ENCODE measurements at places on chromosomes 1 and 21.

DNA sequence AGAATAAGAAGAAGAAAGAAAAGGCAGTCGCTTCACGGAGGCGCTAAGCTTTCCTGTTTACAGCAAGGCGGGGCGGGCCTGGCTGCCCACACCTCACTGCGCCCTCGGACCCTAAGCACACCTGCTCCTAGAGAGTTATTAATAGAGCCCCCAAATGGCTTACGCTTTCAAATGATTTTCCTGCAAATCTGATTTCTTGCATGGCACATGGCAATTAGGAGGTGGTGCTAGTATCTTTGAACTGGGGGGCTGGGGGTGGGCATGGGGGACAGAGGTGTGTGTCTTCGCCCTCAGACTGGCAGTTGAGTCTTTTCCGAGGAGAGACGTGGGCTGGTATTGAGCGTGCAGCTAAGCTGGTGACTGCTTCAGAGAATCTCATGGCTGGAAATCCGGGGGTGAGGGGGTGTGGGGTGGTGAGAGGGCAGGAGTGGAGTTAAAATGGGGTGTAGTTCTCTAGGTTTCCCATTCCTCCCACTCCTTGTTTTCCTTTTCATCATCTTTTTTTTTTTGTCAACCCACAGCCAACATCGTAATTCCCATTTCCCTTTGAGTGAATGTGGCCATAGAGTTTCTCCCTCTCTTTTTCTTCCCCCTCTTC lies 1.3 kb downstream of the S1PR1 start:
- no peak for DNase-seq

GRCh38 chr1:12634696-12635202 lies 9.1 kb upstream of the AADACL4 start:
- DNase-seq: no peak

DNA sequence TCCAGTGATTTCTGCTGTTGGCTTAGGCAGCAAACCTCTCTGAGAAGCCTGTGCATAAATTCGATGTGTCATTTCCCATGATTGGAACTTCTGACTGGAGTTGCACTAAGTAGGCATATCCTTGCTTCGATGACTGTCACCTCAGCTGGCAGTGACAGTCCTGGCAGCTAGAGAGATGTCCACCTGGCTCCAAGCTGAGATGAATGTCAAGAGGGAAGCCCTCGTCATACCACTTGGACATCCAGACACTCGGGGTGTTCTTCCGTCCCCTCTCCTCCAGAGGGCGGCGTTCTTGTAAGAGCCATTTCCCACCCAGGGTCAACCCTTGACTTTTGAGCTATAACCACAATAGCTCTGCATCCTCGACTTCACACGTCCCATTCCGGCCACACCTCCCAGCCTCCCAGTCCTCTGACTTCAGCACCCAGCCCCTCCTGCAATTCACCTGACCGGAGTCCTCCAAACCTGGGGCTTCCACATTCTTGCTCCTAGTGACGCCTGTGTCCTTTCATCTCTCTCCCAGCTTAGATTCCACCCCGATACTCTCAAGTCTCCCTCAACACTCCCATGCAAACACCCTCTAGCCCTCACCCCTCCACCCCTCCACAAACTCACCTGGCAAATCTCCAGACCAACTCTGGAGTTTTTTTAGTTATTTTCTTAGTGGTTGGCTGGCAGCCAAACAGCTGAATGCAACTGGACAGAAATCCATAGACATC lies 17.3 kb downstream of the CA6 start:
- no peak for DNase-seq

DNA sequence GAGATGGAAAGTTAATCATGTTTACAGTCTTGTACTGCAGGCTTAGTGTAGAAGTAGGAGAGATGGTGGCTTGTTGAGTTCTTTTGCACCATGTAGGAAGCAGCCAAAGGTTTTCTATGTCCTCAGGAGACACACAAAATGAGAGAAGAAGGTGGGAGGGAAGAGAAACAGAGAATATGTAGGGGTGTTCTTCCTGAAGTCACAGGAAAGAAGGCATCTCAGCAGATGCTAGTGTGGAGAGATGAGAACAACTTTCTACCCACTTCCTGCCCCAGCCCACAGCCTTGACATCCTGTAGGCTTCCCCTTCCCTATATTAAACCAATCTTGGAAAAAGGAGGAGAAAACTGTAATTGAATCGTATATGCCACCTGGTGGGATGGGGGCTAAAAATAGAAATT lies 217.0 kb downstream of the S1PR1 start:
- DNase-seq: no peak

GRCh38 chr1:29176576-29176975 lies 5.1 kb downstream of the SRSF4 start:
- no peak for DNase-seq

DNA sequence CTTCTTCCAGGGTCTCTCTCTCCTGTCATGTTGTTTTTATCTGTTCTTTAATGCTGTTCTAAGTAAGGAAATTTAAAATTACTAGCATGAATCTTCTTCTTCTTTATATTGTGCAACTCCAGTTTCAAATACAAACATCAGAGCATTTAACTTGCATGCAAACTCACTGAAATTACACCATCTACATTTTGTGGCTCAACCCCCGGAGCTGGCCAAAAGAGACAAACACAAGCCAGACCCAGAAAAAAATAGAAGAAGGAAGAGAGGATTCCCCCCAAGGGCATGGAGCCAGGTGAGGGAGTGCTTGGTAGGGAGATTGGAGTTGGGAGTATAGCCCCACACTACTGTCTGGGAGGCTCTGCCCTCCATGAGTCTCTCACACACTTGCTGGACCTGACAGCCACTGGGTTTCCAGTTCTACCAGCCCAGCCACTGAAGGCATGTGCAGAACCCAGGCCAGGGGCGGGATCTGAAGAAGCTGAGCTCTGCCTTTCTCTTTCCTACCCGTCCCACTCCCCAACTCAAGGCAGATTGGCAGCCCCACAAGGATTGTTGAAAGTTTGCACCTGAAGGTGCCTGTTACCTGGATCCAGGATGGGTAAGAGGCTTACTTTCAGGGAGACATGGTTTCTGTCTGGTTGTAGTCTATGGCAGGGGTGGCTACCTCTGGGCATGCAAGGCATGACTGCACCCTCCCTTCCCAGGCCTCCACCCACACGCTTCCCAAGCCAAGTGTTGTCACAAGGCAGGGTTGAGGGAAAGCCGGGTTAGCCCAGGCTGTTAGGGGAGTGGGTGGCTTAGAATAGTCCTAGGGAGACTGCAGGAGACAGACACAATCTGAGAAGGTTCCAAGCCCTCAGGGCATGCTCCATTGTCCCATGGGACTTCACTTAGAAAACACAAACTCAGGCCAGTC lies 297.2 kb downstream of the TGFB2 start:
- no peak for DNase-seq

- no peak for DNase-seq
Observed at GRCh38 chr1:59733443-59734141, 81.2 kb upstream of the HOOK1 start.

GRCh38 chr1:43970911-43971310 lies 1.1 kb downstream of the DPH2 start:
- no peak for DNase-seq

DNA sequence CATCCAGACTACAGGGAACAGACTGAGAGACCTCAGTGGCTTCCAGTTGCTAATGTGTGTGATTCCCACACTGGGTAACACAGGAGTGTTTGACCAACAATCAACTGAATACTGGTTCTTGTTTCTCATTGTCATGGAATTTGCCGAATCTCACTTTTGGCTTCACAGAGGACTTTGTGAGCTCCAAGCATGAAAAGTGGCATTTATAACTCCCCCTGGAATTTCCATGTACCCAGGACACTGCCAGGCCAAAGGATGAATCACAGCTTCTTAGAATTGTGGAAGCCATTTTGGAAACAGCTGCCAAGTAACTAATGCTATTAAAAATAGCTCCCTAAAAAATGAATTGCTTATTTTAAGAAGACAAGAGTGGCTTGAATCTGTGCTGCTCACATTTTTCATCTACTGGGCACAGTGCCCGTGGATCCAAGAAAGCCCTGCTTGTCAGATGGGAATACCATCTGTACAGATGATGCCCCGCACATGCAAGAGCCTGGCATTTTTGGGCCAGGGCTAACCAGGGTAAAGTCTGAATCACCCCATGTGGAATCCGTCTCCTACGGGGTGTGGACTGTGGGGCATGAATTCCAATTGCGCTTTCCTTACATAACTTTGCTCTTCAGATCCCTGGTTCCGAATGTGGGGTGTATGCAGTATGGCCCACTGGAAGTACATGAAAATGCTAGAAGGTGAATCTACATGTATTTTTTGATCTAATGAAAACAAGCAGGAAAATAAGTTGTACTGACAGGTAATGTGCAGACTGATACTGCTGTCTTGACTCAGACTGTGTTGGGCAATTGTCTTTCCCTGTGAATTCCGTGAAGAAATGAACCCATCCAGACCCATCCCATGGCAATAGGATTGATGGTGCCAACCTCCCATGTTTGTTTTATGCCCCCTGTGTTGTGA lies 487.3 kb downstream of the SIPA1L2 start:
- no peak for DNase-seq

GRCh38 chr1:100622506-100622905 lies 84.6 kb downstream of the GPR88 start:
- DNase-seq: no peak
